ENCODE measurements at places on chromosomes 5 and 9.

DNA sequence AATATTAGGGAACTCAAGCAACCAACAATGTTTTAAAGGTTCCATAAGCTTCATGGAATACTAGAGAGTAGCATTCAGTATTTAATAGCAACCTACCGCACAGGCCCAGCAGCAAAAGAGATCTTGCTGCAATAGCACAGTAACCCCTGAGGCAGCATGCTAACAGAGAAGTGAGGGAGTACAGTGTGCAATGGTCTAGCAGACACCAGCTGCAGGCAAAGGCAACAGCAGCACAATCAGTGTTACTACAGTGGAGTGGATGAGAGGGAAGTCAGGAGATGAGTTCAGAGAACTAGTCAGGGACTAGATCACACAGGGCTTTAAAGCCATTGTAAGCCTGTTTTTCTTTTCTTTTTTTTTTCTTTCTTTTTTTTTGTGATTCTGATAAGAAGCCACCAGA lies 2.8 kb downstream of the TICAM2 start:
- DNase-seq, result no peak

DNA sequence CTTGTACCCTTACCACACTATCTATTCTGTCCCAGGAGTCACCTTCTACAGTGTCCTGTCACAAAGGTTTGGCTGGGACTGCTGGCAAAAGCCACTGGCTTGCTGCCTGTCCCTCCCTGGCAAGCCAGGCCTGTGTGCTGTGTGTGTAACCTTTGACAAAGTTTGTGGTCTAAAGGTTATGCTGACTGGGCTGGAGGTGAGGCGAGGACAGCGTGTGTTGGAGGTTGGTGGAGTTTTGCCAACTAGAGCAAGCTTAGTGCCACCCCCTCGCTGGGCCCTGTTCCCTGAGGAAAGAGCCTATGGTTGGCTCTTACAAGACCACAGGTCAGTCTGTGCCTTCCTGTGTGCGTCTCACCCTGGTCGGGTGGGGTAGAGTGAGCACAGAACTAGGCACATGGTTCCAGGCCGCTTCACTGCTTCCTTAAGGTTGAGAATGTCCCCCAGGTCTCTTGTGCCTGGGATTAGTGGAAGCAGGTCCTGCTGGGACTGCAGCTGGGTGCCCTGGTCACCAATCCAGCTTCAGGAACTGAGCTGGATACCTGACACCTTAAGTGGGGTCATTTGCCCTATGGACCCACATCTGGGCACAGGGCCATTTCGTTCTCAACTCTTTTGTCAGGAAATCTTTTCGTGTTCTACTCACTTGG lies 152.2 kb downstream of the GADD45G start:
- no peak for DNase-seq

DNA sequence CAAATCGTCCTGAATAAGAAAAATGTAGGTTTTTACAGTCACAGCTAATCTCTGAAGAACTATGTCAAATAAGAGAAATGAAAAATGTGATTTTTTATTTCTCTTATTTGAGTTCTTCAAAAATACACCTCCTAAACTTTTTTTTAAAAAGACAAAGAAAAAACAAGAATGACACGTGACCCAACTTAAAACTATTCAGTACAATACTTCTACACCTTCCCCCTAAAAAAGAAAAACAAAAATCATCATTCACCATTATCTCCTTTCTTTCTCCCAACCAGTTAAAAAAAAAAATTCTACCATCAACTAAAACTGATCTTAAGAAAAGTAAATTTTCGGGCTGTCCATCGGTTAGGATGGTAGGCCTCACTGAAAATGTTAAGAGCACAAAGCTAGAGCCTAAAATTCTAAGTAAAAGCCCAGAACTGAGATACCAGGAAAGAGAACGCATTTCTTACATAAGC lies 2.1 kb downstream of the RNF145 start:
- DNase-seq, result no peak

- DNase-seq, result no peak
Observed at GRCh38 chr9:127878652-127879390, 1.3 kb upstream of the AK1 start.

- no peak for DNase-seq
Observed at GRCh38 chr5:122419142-122419894, 107.3 kb downstream of the SNCAIP start.

Data from nucleus accumbens (tissue), 56 donors.